Osteoblast (primary cell): ENCODE measurements at places on chromosomes 3 and 15. TPM values are rescaled to one million over a fixed set of nuclear protein-coding genes. Genes with fewer than 3 reads are reported as not detected.

CFAP20DC gene
- 2.2 and 4.7 TPM in 2 replicates for total RNA-seq

- peak; percentile 58 for DNase-seq
- H3K4me3 ChIP-seq = no peak overlapping the region
- no peaks in the 10 kb centered on the region for H3K27me3 ChIP-seq
- H3K27ac ChIP-seq = peak overlapping the region; percentile 63
- H3K4me1 ChIP-seq = peaks cover 23% of the 10 kb centered on the region
- H3K36me3 ChIP-seq = no peaks in the 10 kb centered on the region
Observed at GRCh38 chr3:158167737-158168557, 58.1 kb downstream of the RSRC1 start.

GRCh38 chr3:108346301-108347227 is 50.2 kb downstream of the HHLA2 start:
- no peak overlapping the region for H3K4me3 ChIP-seq
- no peaks in the 10 kb centered on the region for H3K4me1 ChIP-seq
- no peaks in the 10 kb centered on the region for H3K36me3 ChIP-seq

DNA sequence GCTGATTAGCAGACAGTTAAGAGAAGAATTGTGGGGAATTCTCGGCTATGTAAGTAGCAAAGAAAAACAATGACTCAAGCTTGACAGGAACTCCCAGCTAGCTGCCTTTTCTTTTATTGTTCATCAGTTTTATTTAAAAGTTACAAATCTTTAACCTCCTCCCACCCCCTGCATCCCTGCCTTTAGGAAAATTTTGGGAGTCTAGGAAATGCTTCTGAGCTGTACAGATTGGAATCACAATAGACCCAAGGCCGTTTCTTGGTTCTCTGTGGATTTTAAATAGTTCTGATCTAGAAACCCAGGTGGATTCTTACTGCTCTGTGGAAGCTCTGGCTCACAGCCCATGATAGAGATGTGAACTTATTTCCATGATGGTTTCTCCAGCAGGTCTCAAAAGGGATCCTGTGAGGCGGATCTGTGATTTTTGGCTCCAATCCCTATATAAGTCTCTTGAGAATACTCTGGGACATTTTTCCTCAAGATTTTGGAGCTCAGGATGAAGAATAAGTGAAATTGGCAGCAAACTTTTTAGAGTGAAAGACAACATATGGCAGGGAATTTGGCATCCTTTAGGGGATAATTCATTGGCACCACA is 312.3 kb downstream of the EPHA3 start:
- peaks cover 9% of the 10 kb centered on the region for H3K4me1 ChIP-seq
- H3K4me3 ChIP-seq = no peak overlapping the region
- no peak for DNase-seq
- no peaks in the 10 kb centered on the region for H3K36me3 ChIP-seq
- H3K27me3 ChIP-seq = no peaks in the 10 kb centered on the region

- DNase-seq = no peak
- no peak overlapping the region for H3K4me3 ChIP-seq
- no peaks in the 10 kb centered on the region for H3K27me3 ChIP-seq
Observed at GRCh38 chr3:191119415-191120295, 79.4 kb upstream of the OSTN start.

GRCh38 chr3:194235160-194235559 is 99.2 kb downstream of the HES1 start:
- no peak for DNase-seq
- no peaks in the 10 kb centered on the region for H3K4me1 ChIP-seq
- H3K4me3 ChIP-seq = no peak overlapping the region

EIF4E3 gene
- total RNA-seq = 2.9 and 3.5 TPM in 2 replicates

GRCh38 chr3:78888635-78889034 is 879.2 kb downstream of the ROBO1 start:
- no peaks in the 10 kb centered on the region for H3K36me3 ChIP-seq
- no peaks in the 10 kb centered on the region for H3K27me3 ChIP-seq
- peaks cover 8% of the 10 kb centered on the region for H3K4me1 ChIP-seq
- H3K4me3 ChIP-seq = no peak overlapping the region

ILDR1 gene
- not detected in 2 replicates for total RNA-seq

DNA sequence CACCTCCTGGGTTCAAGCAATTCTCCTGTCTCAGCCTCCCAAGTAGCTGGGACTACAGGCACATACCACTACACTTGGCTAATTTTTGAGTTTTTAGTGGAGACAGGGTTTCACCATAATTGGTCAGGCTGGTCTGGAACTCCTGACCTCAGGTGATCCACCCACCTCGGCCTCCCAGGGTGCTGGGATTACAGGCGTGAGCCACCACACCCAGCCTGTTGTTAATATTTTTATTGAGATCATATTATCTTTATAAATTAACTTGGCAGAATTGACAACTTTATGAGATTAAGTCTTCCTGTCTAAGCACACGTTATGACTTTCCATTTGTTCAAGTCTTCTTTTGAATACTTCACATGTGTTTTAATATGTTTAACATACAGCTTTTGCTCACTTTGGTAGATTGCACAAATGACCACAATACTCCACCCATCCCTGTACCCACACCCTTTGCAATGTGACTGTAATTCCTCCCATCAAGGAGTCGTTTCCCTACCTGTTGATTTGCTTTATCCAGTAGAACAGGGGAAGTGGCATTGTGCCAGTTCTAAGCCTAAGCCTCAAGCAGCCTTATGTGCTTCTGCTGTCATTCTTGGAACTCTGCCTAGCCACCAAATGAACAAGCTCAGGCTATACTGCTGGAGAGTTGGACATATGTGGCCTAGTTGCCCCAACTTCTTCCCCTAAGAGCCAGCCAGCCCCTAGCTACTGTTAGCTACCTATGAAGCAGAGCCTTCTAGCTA is 8.2 kb downstream of the XYLB start:
- DNase-seq = no peak
- H3K4me3 ChIP-seq = no peak overlapping the region
- H3K27ac ChIP-seq = no peak overlapping the region
- H3K27me3 ChIP-seq = no peaks in the 10 kb centered on the region
- no peaks in the 10 kb centered on the region for H3K36me3 ChIP-seq
- peaks cover 7% of the 10 kb centered on the region for H3K4me1 ChIP-seq

DNA sequence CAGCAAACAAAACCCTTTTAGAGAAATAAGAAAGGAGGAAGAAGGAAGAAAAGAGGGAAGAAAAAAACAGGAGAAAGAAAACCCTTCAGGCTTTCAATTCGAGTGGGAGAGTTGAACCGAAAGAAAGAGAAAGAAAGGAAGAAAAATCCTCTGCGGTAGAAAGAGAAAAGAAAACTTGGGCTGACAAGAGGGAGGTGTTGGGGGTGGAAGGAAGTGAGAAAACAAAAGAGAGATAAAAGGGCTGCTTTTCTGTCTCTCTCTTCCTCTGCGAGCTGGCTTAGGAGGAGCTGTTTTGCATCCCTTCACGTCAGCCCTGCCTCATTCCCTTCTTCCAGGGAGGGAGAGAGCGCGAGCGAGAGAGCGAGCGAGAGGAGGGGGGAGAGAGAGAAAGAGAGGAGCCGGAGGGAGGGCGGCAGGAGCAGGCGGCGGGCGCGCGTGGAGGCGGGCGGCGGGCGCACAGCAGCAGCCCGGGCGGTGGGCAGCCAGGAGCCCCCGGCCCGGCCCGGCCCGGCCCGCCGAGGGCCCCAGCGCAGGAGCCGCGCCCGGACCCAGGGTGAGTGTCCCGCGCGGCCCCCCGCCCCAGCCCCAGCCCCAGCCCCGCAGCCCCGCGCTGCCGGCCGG is at the start of gene ZNF710:
Gene ZNF710, plus strand, starts transcription at position 263 of the 621 bp plus-strand sequence. CDS start 65,814 bp downstream, outside the sequence.
- H3K27me3 ChIP-seq = no peaks in the 10 kb centered on the region
- peaks cover 49% of the 10 kb centered on the region for H3K4me1 ChIP-seq
- H3K27ac ChIP-seq = peak within 1 kb of the TSS; percentile 87
- H3K4me3 ChIP-seq = peak within 1 kb of the TSS; percentile 86

DNA sequence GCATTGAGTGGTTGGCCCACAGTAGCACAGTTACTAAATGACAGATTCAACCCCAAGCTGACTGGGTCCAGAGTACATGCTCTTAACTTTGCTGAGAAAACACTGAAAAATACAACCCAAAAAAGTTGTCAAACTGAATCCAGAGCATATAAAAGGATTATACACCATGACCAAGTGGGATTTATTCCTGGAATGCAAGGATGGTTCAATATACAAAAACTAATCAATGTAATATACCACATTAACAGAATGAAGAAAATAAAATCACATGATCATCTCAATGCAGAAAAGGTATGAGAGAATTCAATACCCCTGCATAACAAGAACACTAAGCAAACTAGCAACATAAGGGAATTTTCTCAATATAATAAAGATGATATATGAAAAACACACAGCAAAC is 98.5 kb downstream of the STAG1 start:
- H3K27me3 ChIP-seq = no peaks in the 10 kb centered on the region
- DNase-seq = no peak
- H3K27ac ChIP-seq = no peak overlapping the region
- no peak overlapping the region for H3K4me3 ChIP-seq

DNA sequence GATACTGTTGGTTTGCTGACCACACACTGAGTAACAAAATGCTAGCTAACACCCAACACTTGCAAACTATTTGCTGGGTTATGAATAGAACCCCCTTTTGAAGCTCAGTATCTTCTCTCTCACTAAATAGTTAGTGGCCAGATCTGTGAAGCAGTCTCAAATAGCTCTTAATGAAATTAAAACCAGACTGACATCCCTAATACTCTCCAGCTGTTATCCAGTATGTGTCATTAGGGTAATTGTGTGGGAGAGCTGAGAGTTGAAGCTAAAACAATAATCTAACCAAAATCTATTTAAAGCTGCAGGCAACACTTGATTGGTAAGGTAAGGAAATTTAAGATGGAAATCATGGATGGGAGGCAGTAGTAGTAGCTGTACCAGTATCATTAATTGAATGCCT is 110.4 kb upstream of the RORA start:
- DNase-seq = no peak
- H3K27me3 ChIP-seq = no peaks in the 10 kb centered on the region
- no peaks in the 10 kb centered on the region for H3K36me3 ChIP-seq
- H3K4me3 ChIP-seq = no peak overlapping the region
- no peak overlapping the region for H3K27ac ChIP-seq

RASGRF1 gene
- total RNA-seq = under 0.01 TPM in 1 of 2 replicates, not detected in the other

PLA2G4F gene
- total RNA-seq = not detected in 2 replicates

ST3GAL6 gene
- total RNA-seq = 2.2 and 2.7 TPM in 2 replicates

DNA sequence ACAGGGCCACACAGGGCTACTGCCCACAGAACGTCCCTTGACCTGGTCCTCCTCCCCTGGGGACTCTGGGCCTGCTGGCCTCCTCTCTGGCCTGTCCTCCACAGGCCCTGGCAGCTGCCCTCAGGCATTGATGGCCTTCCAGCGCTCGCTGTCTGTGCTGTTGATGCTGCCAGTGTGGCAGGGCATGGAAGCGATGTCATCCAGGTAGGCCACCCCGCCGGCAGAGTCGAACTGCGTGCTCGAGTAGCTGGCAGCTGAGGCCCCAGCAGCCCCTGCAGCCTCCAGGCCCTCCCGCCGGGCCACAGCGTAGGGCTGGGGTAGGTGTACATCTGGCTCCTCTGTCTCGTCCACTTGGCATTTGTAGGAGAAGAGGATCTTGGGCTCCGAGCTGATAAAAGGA is 17.1 kb downstream of the TPRA1 start:
- no peak overlapping the region for H3K4me3 ChIP-seq
- DNase-seq = peak; percentile 50
- H3K27ac ChIP-seq = no peak overlapping the region
- no peaks in the 10 kb centered on the region for H3K27me3 ChIP-seq
- no peaks in the 10 kb centered on the region for H3K4me1 ChIP-seq
- H3K36me3 ChIP-seq = peaks cover 47% of the 10 kb centered on the region

KBTBD8 gene
- 1.1 and 3.8 TPM in 2 replicates for total RNA-seq

GUCA1C gene
- total RNA-seq = not detected in 2 replicates

BFSP2 gene
- total RNA-seq = not detected in 2 replicates

DNA sequence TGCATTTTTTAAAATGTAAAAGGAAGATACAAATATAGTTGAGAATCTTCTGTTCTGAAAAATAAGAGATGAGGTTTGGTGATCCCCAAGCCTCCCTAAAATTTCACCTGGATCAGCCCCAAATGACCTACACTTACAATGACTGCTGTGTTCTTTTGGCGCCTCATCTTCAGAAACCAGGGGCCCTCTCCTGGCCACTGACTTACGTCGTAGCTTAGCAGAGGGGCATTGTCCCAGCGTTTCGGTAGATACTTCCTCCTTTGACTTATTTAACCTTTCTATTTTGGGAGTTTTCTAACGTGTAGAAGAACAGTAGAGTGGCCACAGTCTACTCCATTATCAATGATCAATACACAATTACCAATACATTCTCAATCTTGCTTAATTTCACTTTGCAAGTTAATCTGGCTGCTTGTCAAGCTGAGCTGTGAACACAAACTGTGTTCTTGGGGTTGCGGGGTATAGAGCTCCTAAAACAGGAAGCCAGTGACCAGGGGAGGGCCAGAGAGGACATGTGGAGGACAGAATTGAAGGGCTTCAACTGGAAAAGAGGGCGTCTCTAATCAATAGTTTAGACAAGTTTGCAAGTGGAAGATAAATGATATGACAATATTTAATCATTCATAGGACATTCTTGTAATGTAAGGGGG is 419.5 kb downstream of the LPP start:
- H3K27ac ChIP-seq = no peak overlapping the region
- no peak for DNase-seq
- no peaks in the 10 kb centered on the region for H3K27me3 ChIP-seq
- no peaks in the 10 kb centered on the region for H3K36me3 ChIP-seq
- no peak overlapping the region for H3K4me3 ChIP-seq

GRCh38 chr15:41337631-41338522 is 5.2 kb downstream of the NUSAP1 start:
- H3K4me1 ChIP-seq = peaks cover 6% of the 10 kb centered on the region
- no peaks in the 10 kb centered on the region for H3K27me3 ChIP-seq
- H3K27ac ChIP-seq = peak overlapping the region; percentile 32
- peaks cover 13% of the 10 kb centered on the region for H3K36me3 ChIP-seq
- DNase-seq = no peak

C3orf22 gene
- total RNA-seq = not detected in 2 replicates

DNA sequence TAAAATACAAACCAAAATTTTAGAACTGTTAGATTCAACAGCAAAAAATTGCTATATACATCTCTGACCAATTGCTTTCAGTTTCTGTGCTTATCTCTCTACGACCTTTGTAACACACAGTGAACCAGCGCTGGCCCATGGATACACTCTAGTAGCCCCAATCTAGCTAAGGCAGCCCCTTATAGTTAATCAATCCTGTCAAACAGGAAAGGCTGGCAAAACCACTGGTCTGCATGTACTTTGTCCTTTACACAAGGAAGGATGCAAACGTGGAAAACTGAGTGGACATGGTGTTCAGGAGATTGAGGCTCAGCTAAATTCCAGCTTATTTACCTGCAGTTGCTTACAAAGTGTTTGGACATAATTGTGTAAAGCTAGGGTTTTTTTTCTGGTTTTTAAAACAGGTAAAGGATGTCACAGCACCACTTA is 25.9 kb downstream of the ADGRG7 start:
- no peak overlapping the region for H3K4me3 ChIP-seq
- no peak for DNase-seq
- no peaks in the 10 kb centered on the region for H3K4me1 ChIP-seq
- H3K36me3 ChIP-seq = no peaks in the 10 kb centered on the region

DNA sequence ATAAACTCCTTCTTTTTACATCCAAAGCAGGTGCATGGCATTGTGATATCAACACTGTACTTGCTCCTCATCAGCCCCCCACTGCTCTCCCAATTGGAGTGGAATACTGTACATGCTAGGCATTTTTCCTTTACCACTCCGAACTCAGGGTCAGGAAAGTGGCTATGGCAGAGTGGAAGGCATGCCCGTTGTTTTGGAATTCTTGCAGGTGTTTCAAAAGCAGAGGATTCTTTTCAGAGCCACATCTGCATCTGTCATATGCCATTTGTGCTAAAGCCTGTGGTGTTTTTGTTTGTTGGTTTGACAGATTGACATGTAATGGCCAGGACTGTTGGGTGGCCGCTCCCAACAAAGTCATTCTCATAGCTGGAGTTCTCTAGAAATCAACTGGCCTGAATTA is 41.7 kb downstream of the SOX2 start:
- H3K4me1 ChIP-seq = no peaks in the 10 kb centered on the region
- DNase-seq = no peak
- no peak overlapping the region for H3K27ac ChIP-seq
- H3K36me3 ChIP-seq = no peaks in the 10 kb centered on the region
- no peaks in the 10 kb centered on the region for H3K27me3 ChIP-seq
